Temporal lobe (tissue), 4 donors: ENCODE measurements at places on chromosomes 7 and 10. TPM values are rescaled to one million over a fixed set of nuclear protein-coding genes. Genes with fewer than 3 reads are reported as not detected.

The DNAJC12 gene
- 3.9 TPM for total RNA-seq

The RAB19 gene
- total RNA-seq = not detected

The IDI2 gene
- not detected for total RNA-seq

The OR2A1 gene
- total RNA-seq = under 0.01 TPM
